Tracheal epithelial cell (primary cell): ENCODE measurements at places on chromosomes 2 and 18. TPM values are rescaled to one million over a fixed set of nuclear protein-coding genes. Genes with fewer than 3 reads are reported as not detected.

The CD8B2 gene
- total RNA-seq, result not detected in 2 replicates

The COL3A1 gene
- total RNA-seq, result 0.43 and 2.7 TPM in 2 replicates

The TMEM169 gene
- 0.72 TPM in 1 of 2 replicates, not detected in the other for total RNA-seq

The MTA3 gene
- 16.9 and 22.2 TPM in 2 replicates for total RNA-seq

The IL36RN gene
- 1.1 and 8.4 TPM in 2 replicates for total RNA-seq

The SERPINB7 gene
- 35.4 and 53.0 TPM in 2 replicates for total RNA-seq

The FBXO15 gene
- 0.48 TPM in 1 of 2 replicates, not detected in the other for total RNA-seq

The ELOA2 gene
- not detected in 2 replicates for total RNA-seq

The CTAGE1 gene
- not detected in 2 replicates for total RNA-seq

The MFSD6 gene
- total RNA-seq, result 28.0 and 67.6 TPM in 2 replicates

The ST6GAL2 gene
- total RNA-seq, result under 0.01 TPM in 1 of 2 replicates, not detected in the other

The TEKT4 gene
- total RNA-seq, result not detected in 2 replicates

The DYSF gene
- 0.21 and 7.0 TPM in 2 replicates for total RNA-seq

The NT5DC4 gene
- not detected in 2 replicates for total RNA-seq

The B3GNT7 gene
- total RNA-seq, result 0.21 and 1.7 TPM in 2 replicates

The SMC6 gene
- total RNA-seq, result 20.0 TPM in 2 replicates

The ATP6V1C2 gene
- total RNA-seq, result 0.24 and 0.43 TPM in 2 replicates

The ADRA2B gene
- not detected in 2 replicates for total RNA-seq

The KCNIP3 gene
- total RNA-seq, result 11.1 TPM in 1 of 2 replicates, not detected in the other

The KIAA2012 gene
- total RNA-seq, result not detected in 2 replicates

The LBX2 gene
- total RNA-seq, result 1.2 and 3.2 TPM in 2 replicates

The GAL3ST2 gene
- total RNA-seq, result not detected in 2 replicates

The ITPRIPL1 gene
- 1.9 and 3.6 TPM in 2 replicates for total RNA-seq

The CHCHD5 gene
- 1.7 and 7.9 TPM in 2 replicates for total RNA-seq

The EVX2 gene
- total RNA-seq, result not detected in 2 replicates

The HOXD8 gene
- 0.21 and 1.7 TPM in 2 replicates for total RNA-seq

The MLPH gene
- total RNA-seq, result 9.9 and 16.4 TPM in 2 replicates

The SP140L gene
- 3.0 and 3.6 TPM in 2 replicates for total RNA-seq

The MZT2B gene
- total RNA-seq, result 180 and 208 TPM in 2 replicates

The PRKAG3 gene
- not detected in 2 replicates for total RNA-seq

The CCBE1 gene
- 0.43 and 1.9 TPM in 2 replicates for total RNA-seq

The LYG1 gene
- total RNA-seq, result not detected in 2 replicates

The POTEJ gene
- not detected in 2 replicates for total RNA-seq

The LOXHD1 gene
- total RNA-seq, result not detected in 2 replicates

The IL1F10 gene
- total RNA-seq, result not detected in 2 replicates

The DTNA gene
- total RNA-seq, result 2.1 and 13.0 TPM in 2 replicates

The C2orf66 gene
- 0.24 and 0.43 TPM in 2 replicates for total RNA-seq

The PCARE gene
- not detected in 2 replicates for total RNA-seq

The CD302 gene
- total RNA-seq, result 0.21 and 0.48 TPM in 2 replicates

The NEU4 gene
- not detected in 2 replicates for total RNA-seq
